ENCODE measurements at places on chromosomes 7 and 10.

- DNase-seq: no peak
Observed at GRCh38 chr10:60349426-60349825, 40.2 kb downstream of the ANK3 start.

DNA sequence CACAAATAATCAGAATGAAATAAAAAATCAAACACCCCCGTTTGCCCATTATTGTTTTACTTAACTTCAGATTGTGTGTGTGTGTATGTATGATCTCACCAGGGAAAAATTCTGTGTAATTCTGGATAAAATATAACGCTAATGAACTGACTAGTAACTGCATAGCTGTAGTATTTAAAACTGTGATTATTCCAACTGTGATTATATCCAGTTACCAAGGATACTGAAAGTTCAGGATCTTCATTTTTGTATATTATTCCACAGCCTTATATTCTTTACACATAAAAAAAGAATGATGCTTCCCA, 2.9 kb downstream of the TWIST1 start:
- DNase-seq: no peak

GRCh38 chr10:16919121-16919982, 102.1 kb upstream of the RSU1 start:
- DNase-seq: no peak

GRCh38 chr7:107370816-107371215, 99.0 kb upstream of the GPR22 start:
- no peak for DNase-seq

- no peak for DNase-seq
Observed at GRCh38 chr7:139829025-139829774, at the start of gene TBXAS1. TSS of gene TBXAS1 (plus strand) at chr7:139829264. CDS start at chr7:139829391, 127 bp downstream.

DNA sequence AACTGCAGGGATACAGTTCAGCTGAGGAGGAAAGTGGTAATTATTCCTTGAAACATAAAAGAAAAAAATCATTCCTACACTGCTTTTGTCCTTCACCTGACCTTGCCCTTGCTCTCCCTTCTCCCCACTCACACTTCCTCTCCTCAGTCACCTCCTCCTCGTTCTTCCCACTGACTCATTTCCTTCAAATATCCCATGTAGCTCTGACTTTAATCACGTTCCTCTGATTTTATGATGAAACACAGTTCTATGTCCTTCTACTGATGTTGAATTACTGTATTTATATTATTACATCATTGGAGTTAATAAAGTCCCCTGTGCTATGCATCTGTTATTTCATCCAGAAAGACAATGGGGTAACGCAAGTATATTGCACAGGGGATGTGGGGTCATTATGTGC, 575.6 kb downstream of the POM121L12 start:
- DNase-seq: no peak

GRCh38 chr10:688312-689120, 952 bp downstream of the DIP2C start:
- DNase-seq: no peak

DNA sequence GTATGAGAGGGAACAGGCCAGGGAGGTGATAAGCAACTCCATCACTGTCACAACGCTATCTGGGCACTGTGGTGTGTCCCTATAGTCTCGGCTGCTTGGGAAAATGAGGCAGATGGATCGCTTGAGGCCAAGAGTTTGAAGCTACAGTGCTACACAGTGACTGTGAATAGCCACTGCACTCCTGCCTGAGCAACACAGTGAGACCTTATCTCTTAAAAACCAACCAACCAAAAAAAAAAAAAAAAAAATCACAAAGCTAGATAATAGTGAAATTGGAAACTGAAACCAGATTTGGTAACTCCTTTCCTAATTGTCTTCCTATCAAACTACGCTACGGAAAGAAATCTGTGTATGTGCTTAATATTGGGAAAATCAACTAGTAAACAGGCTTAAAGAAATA, 14.1 kb downstream of the MICU1 start:
- no peak for DNase-seq

DNA sequence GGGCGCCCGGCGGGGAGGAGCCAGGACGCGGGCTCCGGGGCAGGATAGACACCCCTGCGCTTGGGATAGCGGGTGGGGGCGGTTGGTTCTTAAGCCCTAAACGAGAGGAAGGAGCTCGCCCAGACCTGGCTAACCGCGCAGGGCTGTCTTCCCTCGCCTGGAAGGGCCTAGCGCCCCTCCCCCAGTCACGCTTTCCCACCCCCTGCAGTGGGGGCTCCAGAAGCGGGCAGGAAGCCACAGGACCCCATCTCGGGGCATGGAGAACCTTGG, 6.5 kb downstream of the SHH start:
- no peak for DNase-seq

GRCh38 chr7:50795253-50795652, 12.6 kb upstream of the GRB10 start:
- DNase-seq: no peak

GRCh38 chr7:52100-52499, 140.3 kb upstream of the FAM20C start:
- DNase-seq: no peak

DNA sequence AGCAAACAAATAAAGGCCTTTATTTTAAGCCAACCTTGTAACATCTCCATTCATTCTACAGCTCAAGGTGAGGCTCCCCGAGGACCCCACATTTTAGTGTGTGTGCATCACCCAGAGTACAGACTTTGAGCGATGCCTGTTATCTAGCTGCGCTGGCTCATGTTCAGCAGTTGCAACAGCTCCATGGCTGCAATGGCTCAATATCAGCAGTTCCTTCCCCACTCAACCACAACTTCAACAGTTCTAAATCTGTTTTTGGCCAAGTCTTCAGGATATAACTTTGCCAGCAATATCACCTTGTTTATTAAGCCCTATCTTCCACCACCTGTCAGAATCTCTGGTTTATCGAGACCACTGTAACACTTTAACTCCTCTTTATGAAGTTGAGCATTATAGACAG, 95.8 kb downstream of the WNT2 start:
- DNase-seq: no peak

DNA sequence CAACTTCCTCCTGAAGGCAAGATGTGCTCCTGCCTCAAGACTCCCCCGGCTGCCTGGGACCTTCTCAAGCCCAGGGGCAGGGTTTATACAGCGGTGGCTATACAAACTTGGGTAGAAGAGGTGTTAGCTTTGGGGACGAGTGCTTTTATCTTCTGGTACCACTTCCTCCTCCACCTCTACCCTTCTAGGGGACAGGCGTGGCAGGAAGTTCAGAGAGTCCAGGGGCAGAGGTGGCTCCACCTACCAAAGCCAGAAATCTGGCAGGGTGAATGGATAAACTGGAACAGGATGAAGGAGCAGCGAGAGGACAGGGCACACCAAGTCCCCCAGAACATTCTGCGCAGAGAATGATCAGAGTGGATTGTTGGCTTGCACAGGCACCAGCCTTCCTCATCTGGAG, 24.0 kb upstream of the TM9SF3 start:
- DNase-seq: no peak

All from stimulated activated CD4-positive, alpha-beta T cell treated with anti-CD3 and anti-CD28 coated beads, Interleukin-15, amount 100 ng/mL, for 1 hour (primary cell).